CD4-positive, alpha-beta T cell (primary cell): ENCODE measurements at places on chromosomes 12 and 14.

GRCh38 chr14:71319666-71320065 is 412.4 kb downstream of the PCNX1 start:
- no peak for DNase-seq
- peak overlapping the region; percentile 45 for H3K27ac ChIP-seq
- H3K36me3 ChIP-seq: no peaks in the 10 kb centered on the region

DNA sequence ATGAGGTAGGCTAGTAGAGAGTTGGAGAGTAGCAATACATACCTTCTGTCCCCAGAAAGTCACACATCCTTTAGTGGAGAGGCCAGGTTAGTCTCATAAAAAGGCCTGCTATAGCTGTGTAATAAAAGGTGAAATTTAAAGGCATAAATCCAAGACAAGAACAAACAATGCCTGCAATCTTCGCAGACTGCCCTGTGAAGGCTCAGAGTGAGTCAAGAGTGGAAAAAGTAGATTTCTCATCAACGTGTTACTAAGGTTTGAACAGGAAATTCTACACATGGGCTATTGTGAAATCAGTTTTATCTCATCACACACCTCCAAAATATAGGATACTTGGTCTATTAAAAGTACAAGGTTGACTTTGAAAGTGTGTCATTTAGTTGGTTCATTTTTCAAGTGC is at the start of gene KLRC1:
Gene KLRC1 (minus strand): TSS at position 222 of the 400 bp plus-strand sequence. CDS start 2,221 bp downstream, outside the sequence.
- DNase-seq: no peak
- no peak within 1 kb of the TSS for H3K4me3 ChIP-seq
- no peak within 1 kb of the TSS for H3K27ac ChIP-seq
- H3K4me1 ChIP-seq: no peaks in the 10 kb centered on the region
- no peaks in the 10 kb centered on the region for H3K36me3 ChIP-seq
- peaks cover 4% of the 10 kb centered on the region for H3K27me3 ChIP-seq

GRCh38 chr14:85190251-85190650 is 339.7 kb upstream of the FLRT2 start:
- no peak overlapping the region for H3K4me3 ChIP-seq
- DNase-seq: no peak
- no peak overlapping the region for H3K27ac ChIP-seq

GRCh38 chr12:13816394-13816793 is 165.0 kb downstream of the GRIN2B start:
- H3K4me1 ChIP-seq: no peaks in the 10 kb centered on the region
- H3K4me3 ChIP-seq: no peak overlapping the region
- H3K36me3 ChIP-seq: no peaks in the 10 kb centered on the region
- H3K27ac ChIP-seq: no peak overlapping the region
- no peaks in the 10 kb centered on the region for H3K27me3 ChIP-seq

GRCh38 chr12:28413460-28414109 is 223.3 kb downstream of the CCDC91 start:
- H3K4me3 ChIP-seq: no peak overlapping the region
- no peak for DNase-seq
- H3K4me1 ChIP-seq: no peaks in the 10 kb centered on the region
- H3K27ac ChIP-seq: no peak overlapping the region
- H3K36me3 ChIP-seq: peaks cover 5% of the 10 kb centered on the region
